ENCODE measurements at places on chromosomes 3 and 15.

GRCh38 chr3:134445636-134446035, 40.1 kb downstream of the ANAPC13 start:
- peak; percentile 86 for DNase-seq

DNA sequence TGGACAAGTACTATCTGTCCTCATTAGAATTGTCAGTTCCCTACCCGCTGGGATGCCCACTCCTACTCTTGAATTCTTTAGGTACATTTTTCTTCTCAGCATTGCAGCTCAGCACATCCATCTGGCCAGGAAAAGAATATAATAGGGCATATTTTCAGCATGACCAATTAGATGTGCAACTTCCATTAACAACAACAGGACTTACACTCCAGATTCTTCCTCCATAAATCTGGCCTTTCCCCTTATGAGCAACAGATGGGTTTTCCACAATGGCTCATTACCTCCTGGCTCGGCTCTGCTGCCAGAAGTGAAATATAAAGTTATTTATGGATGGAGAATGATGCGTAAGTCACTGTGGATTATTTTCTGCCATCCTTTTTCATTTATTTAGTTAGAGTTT, 443.8 kb upstream of the TGFBR2 start:
- peak; percentile 93 for DNase-seq

DNA sequence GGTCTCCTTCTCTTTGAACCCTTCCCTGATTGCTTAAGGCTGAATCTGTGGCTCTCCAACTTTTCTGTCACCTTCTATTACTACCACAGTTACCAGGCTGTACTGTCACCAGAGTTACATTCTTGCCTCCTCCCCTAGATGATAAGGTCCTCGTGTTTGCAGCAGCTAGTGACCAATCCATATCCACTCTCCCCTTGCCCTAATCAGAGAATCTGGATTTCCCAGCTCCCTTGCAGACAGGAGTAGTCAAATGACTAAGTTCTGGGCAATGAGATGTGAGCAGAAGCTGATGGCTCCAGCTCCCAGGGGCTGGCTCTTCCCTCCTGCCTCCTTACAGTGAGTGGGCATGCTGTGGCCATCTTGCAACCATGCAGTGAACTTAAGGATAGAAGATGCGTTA, 95.4 kb upstream of the VGLL4 start:
- DNase-seq = no peak

GRCh38 chr15:40357246-40357645, 773 bp upstream of the DISP2 start:
- DNase-seq = no peak

DNA sequence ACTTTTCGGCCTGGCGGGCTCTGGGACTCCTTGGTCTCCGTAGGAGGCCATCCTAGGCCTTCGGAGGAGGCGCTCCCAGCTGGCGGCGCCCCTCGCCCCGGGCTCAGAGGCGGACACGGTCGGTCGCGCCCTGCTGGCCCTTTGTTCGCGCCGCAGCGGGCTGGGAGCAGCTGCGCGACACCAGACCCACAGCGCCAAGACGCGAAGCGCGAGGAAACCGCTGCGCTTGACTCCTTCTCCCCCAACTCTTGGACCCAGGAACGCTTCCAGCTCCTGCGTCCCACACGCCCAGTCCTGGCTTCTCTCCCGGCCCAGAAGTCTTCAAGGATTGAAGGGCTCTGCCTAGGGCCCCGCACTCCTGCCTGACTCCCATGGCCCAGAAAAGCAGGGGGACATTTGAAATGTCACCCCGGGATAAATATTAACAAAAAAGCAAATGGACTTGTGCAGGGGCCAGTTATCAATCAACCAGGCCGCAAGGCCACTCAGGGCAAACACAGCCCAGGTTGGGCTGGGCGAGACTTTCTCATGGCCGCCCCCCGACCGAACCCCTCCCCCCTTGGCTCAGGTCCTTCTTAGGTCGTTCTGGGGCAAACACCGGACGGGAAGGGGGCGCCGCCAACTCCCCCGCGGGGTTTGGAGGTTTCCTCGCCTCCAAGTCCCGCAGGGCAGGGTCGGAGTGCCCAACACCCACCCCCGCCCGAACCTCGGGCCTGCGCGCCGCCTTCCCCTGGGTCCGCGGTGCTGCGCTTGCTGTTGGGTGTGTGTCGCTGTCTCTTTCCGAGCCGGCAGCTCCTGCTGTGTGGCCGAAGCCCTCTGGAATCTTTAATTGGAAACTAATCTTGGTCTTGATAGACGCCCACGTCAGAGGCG, 5.1 kb downstream of the ONECUT1 start:
- no peak for DNase-seq

GRCh38 chr3:55634345-55634744, 147.2 kb upstream of the WNT5A start:
- DNase-seq = no peak

DNA sequence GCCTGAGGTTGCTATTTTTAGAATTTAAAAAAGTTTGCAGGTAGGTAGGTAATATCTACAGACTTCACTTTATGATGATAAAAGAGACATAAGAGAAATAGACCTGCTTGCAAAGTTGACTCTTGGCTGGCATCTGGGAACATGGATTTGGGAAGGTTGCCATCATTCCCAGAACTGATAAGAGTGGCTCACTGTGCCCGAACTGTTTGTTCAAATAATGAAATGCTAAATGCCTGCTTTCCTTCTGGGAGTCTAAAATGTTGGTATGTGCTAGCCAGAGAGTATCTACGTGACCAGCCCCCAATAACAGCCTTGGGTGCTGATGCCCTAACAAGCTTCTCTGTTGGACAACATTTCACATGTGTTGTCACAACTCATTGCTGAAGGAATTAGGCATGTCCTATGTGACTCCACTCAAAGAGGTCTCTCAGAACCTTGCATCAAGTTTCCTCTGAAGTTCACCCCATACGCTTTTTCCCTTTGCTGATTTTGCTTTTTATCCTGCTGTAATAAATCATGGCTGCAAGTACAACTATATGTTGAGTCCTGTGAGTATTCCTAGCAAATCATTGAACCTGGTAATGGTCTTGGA, 95.5 kb downstream of the FHIT start:
- no peak for DNase-seq

DNA sequence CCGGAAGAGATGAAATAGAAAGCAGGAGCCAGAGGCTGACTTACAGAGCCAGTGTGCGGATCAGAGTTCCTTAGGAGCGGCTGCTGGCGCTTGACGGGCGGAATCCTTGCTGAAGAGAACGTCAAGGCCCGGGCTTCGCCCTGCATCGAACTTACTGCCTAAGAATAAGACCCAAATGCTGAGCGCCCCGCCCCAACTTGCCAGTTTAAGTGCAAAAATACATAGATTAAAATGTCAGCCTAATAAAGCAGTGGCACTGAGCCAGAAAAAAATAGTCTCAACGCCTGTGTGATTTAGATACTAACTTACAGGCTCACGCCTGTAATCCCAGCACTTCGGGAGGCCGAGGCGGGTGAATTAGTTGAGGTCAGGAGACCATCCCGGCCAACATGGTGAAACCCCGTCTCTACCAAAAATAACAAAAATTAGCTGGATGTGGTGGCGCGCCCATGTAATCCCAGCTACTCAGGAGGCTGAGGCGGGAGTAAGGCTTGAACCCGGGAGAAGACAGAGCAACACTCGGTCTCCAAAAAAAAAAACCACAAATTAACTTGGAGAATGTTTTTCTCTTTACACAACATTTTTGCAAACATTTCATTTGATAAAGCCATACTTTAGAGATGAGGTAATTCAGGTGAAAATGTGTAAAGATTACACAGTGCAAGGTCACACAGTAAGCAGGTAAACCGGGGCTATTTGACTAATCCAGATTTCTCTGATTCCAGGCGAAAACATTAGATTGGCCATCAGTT, 1.2 kb upstream of the UBP1 start:
- DNase-seq = no peak

All from GM04503 (cell line).